Inflammatory macrophage (primary cell): ENCODE measurements at places on chromosomes 5 and 9.

DNA sequence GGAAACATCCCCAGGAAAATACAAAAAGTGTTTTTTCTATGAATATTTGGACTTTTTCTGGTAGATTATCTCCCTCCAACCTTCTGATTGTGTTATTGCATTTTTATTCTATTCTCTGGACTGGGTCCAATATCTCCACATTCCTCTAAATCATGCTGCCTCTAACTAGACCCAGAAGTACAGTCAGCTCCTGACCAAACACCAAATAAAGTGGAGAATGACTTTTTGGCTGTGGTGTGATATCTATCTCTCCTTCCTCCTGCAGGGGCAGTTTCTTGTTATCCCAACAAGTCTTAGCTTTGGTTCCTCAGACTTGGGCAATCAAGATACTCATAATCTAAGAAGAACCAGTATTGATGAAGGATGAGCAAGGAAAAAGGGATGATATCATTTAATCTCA is 3.2 kb upstream of the RAI14 start:
- DNase-seq = no peak

DNA sequence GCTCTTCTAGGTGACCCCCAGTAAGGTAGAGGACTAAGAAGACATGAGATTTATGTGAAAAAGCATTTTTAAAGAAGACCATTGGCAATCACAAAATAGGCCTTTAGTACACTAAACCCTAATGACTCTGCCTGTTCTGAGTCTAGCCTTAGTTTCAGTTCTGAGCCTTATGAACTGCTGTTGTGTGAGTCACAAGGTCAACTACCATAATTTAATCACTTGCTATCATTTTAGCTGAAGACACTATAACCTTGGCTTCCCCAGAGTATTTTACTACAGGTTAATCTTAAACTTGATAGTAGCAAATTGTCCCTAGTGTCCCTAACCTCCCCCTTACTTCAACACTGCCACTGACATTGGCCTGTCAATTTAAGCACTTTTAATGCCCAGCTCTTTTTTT is 34.4 kb downstream of the APC start:
- DNase-seq = no peak

- no peak for DNase-seq
Observed at GRCh38 chr9:111036946-111037345, 1.3 kb downstream of the LPAR1 start.

- no peak for DNase-seq
Observed at GRCh38 chr5:35030426-35031100, 17.2 kb downstream of the AGXT2 start.

- DNase-seq = no peak
Observed at GRCh38 chr9:133779081-133779480, 40.9 kb upstream of the SARDH start.

DNA sequence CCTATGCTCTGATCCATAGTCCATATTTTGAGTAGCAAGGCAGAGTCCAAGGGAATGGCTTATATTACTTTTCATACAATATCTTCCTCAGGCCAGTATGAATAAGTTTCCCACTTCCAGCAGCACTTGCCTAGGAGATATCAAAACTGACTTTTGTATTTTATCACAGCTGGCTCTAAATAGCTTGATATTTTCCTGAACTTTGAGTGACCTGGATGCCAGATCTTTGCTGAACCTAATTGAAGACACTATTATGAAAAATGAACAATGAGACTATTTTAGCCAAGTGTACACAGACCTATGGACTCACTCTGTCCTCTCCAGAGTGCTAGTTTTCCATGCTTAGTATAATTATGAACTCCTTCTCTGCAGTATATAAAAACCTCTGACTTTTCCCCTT is 475.6 kb upstream of the PTGER4 start:
- no peak for DNase-seq

DNA sequence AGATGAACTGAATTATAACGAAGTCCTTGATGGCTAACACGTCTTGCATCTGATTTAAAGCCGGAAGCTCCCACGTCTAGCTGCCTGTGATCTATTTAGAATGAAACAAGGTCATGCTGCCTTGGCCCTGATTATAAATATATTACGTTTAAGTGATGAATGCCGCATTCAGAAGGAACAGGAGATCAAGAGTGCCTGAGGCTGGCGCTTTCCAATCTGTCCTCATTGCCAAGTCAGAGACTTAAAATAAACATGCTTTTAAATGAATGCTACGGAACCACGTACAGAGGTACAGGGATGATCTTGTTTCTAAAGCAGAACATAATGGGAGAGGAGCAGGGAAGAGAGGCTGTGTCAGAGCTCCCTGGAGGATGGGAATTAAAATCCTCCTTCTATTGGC is 292.8 kb downstream of the TLE1 start:
- no peak for DNase-seq

DNA sequence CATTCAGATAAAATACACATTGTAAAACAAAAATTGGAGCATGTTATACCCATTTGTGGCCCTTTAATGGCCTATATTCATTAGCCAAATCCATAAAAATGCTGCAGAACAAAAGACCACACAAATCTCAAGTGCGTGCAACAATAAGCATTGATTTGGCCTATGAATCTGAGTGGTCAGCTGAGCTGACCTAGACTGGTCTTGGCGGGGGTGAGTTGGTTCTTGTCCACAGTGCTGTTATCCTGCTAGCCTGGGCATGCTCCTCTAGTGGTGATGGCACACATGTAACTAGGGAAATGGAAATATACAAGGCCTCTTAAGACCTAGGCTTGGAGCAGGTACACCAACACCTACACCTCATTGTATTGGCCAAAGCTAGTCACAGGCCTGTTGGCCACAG is 122.2 kb upstream of the TBCA start:
- DNase-seq = no peak

DNA sequence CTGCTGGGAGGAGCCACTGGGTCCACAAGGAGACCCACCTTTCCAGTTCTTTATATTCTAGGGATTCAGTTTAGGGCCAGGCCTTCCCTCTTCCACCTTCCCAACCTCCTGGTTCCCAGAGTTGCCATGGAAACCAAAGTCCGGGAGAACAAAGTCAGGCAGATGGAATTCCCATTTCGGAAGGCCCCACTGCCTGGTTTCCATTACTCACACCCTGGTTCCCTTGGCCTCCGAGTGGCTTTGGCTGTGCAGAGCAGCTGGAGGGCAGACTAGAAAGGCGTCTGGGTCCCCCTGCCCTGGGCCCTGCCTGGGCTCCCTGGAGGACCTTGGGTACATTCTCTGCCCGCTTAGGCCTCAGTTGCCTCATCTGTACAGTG is 136.1 kb downstream of the RGS3 start:
- no peak for DNase-seq
